Effector CD8-positive, alpha-beta T cell (primary cell): ENCODE measurements at places on chromosomes 16 and 17.

- no peak for DNase-seq
Measured at GRCh38 chr17:57035971-57036481, 49.0 kb upstream of the AKAP1 start.

GRCh38 chr17:78239489-78239931, 8.1 kb downstream of the TMEM235 start:
- no peak for DNase-seq

- DNase-seq = no peak
Measured at GRCh38 chr16:17392857-17393692, 77.7 kb downstream of the XYLT1 start.

DNA sequence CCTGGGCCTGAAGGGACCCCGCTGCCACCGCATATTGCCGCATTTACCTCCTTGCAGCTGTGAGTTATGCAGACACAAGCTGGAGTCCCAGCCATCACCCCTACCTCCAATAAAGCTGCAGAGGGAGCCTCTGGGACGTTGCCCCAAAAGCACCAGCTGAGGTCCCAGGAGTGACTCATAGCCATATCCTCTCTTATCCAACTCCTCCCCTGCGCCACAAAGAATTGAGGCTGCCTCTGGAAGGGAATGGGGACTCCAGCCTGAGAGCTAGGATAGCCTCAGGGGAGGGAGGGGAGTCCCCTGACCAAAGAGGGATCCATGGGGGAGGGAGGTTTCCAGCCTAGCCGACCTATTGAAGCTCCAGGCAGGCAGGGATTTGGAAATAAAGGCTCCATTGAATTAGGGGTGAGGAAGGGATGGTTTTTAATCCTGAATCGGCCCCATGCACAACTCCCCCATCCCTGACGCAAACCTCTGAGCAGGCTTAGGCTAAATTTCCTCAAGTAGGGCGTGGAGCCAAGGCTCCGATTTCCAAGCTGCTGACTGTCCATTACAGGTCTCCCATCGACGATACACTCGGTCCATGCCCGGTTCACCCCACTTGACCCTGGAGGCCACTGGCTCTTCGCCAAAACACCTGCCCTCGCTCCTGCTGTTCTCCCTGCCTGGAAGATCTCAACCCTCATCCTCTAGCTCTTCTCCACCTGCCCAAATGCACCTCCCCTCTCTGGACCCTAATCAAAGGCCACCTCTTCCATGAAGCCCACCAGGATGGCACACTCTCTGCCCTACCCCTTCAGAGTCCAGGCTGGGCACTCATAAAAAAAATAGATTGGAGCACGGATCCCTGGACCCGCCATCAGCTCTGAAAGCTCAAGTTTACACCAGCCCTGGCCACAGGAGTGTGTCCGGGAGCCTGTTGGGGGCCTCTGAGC, 27.5 kb downstream of the PIMREG start:
- DNase-seq = no peak

- DNase-seq = no peak
Measured at GRCh38 chr16:22871861-22872260, 57.9 kb downstream of the HS3ST2 start.

GRCh38 chr17:82966415-82966814, 113.0 kb upstream of the METRNL start:
- DNase-seq = no peak

DNA sequence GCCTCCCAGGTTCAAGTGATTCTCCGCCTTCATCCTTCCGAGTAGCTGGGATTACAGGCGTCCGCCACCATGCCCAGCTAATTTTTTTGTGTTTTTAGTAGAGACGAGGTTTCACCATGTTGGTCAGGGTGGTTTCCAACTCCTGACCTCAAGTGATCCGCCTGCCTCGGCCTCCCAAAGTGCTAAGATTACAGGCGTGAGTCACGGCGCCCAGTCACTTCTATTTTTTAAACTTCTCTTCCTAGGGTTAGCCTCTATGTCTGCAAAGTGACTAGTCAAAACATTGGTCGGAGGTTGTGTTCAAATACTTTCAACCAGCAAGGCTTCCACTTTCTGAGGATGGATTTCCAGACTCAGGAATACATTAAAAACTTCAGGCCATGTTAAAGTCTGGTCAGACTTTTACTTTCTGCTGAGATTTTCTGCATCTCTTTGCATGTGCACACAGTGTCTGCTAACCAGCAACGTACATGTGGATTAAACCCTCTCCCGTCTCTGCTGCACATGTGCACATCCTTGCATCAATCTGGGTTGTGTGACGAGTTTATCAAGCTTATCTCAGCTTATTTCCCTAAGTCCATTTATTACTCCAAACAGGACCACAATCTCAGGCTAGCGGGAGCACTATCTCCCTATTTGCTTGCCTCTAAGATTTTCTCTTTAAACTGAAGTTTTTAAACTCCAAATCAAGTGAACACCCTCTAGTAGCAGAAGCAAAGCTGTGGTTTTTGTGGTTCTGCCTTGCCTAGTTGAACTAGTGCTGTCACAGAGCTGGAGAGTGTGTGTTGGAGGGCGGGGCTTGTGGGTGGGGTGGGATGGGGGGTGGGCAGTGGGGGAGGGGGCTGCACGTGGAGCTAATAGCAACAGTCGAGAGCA, 525.2 kb upstream of the GOT2 start:
- no peak for DNase-seq

GRCh38 chr17:12287953-12288352, 267.3 kb downstream of the MAP2K4 start:
- no peak for DNase-seq

GRCh38 chr16:14509055-14509454, 121.0 kb downstream of the PARN start:
- DNase-seq = no peak

GRCh38 chr16:27270349-27270748, 1.8 kb upstream of the NSMCE1 start:
- DNase-seq = no peak

DNA sequence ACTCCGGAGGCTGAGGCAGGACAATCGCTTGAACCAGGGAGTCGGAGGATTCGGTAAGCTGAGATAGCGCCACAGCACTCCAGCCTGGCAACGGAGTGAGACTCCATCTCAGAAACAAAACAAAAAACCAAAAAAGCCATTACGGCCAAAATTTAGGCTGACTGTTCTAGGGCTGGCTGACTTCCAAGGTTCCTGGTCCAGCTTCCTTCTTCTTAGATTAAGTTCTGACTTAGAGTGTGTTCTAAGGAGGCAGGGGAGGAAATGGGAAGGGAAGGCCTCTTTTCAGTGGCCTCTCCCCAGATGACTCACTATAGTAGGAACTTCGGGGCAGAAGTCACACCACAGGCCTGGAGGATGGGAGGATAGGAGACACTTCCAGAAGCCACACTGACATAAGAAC, 27.7 kb upstream of the CLEC18B start:
- no peak for DNase-seq

- DNase-seq = no peak
Measured at GRCh38 chr16:5490499-5490898, 392.9 kb upstream of the EEF2KMT start.

DNA sequence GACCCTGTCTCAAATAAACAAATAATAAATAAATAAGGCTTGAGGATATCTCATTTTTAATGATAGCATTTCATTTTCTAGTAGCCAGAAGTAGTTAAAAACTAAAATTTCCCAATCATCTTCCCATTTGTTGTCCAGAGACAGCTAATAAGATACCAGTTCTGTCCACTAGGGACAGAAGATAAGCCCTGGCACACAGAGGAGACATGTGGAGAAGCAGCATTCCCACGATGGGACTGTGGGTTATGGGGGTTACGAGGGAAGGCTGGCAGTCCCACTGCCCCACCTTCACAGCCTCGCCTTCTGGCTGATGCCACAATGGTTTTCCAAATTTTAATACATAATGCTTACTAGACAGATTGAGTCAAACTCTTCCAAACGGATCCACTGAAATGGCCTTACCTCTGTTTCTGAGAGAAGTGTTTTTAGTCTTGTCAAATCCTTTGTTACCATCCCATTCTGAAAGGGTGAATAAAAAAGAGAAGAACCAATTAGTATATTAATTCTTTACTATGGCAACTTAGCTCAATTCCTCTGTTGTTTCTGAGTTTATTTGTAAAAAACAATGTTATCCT, 44.2 kb downstream of the HELZ start:
- DNase-seq = no peak

DNA sequence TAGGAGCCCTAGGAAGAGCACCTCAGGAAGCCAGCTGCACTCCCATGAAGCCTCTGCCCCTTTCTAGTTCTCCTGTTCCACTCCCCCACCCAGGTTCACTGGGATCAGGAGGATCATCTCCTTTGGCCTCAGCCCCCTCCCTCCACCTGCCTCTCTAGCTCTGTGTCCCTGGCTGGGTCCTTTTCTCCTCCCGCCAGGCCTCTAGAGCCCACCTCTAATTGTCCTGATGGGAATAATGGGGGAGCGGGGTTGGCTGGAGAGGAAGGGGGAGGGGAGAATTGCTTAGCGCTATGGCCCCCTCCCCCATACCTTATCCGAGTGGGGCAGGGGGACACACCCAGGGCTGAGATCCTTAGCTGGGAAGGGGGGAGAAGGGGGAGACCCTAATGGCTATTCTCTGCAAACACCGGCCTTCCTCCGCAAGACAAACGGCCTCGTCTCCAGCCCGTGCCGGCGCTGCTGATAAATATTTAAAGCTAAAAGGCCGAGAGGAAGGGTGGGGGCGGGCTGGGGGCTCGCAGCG, 997 bp downstream of the HOXB7 start:
- no peak for DNase-seq

- DNase-seq = peak; percentile 57
Measured at GRCh38 chr17:77444984-77445759, 304.4 kb downstream of the SEC14L1 start.
